ENCODE measurements at places on chromosomes 11 and 22.

DNA sequence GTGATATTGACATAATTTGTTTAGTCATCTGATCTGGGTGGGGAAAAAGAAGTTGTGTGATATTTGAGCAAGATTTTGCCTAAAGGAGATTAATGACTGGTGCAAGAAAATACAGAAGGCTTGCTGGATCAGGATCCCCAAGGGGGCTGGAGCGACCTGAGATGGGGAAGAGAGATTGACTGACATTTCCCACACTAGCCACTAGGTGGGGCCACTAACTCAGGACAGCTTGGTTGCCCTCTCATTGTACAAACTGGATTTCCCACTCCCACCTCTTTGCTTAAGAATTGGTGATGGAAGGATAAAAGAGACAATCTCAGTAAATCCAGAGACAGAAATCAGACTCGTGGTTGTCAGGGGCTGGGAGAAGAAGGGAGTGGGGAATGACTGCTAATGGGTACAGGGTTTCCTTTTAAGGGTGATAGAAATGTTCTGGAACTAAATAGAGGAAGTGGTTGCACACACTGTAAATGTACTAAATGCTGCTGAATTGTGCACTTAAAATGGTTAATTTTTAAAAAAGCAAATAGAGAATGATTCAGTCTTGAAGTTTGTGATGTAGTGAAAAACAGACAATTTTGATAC lies 50.7 kb downstream of the CTTN start:
- no peak for DNase-seq

GRCh38 chr22:46082633-46083032 lies 67.7 kb upstream of the PPARA start:
- DNase-seq, result no peak

- DNase-seq, result no peak
Observed at GRCh38 chr22:38735465-38736256, 20.1 kb downstream of the SUN2 start.

DNA sequence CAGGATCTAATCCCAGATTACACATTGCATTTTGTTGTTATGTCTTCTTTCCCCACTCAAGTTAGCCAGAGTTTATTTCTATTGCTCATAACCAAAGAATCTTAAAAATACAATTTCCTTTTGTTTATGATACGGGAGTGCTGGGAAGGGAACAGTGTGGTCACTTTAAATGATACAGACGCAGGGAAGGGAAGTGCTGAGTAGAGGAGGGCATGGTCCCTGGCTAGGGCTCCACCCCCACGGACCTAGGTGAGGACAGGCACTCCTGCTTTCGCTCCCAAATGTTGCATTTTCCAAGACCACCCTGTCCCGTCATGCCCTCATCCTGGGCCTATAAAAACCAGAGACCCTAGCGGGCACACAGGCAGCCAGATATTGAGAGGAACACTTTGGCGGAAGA lies 30.6 kb upstream of the NARS2 start:
- DNase-seq, result no peak

DNA sequence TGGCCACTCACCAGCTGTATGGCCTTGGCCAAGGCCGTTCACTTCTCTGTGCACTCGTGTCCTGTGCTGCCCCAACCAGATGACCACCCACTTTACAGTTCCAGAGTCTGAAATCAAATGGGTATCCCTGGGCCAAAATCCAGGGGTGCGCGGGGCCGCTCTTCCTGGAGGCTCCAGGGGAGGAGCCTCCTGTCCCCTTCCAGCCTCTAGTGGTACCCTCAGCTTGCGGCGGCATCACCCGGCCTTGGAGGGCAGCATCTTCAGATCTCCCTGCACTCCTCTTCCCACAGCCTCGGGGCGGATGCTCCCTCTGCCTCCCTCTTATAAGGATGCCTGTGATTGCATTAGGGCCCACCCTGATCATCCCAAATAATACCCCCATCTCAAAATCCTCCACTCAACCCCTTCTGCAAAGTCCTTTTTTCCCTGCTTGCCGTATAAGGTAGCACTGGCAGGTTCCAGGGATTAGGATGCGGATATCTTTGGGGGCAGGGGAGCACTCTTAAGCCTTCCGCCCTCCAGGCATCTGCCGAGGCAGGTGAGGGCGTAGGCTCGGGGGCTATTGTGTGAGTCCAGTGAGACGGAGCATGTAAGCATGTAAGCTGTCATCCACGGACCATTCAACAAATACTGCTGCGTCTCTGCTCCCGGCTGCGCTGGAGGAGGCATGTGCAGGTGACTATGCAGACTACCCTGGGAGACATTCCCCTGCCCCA lies 24.4 kb upstream of the SHISAL1 start:
- DNase-seq, result no peak

DNA sequence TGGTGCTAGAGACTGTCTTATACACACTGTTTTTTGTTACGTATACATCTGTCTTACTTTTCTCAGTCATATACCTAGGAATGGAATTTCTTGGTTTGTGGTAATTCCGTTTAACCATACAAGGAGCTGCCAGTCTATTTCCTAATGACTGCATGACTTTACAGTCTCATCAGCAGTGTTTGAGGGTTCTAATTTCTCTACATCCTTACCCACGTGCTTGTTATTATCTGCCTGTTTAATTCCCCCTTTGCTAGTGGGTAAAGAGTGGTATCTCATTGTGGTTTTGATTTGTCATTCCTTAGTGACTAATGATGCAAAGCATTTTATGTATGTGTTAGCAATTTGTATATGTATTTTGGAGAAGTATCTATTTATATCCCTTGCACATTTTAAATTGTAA lies 1008.0 kb downstream of the FAM181B start:
- DNase-seq, result no peak
